A549 treated with dexamethasone at 1 μM for 4 hours (cell line): ENCODE measurements at places on chromosomes 13 and 19. TPM values are rescaled to one million over a fixed set of nuclear protein-coding genes. Genes with fewer than 3 reads are reported as not detected.

CNN1 gene
- total RNA-seq: 0.26 to 0.66 TPM (median 0.45 TPM) in 5 replicates

IGFL3 gene
- 0.15 to 0.44 TPM (median 0.29 TPM) in 3 of 5 replicates, not detected in the others for total RNA-seq

ELSPBP1 gene
- total RNA-seq: not detected in 5 replicates

CBY2 gene
- 0.14 TPM in 1 of 5 replicates, not detected in the others for total RNA-seq

DCT gene
- 0.04 TPM in 1 of 5 replicates, not detected in the others for total RNA-seq

ZNF112 gene
- total RNA-seq: 1.3 to 2.6 TPM (median 1.9 TPM) in 5 replicates

LMO7 gene
- 36.7 to 58.8 TPM (median 43.8 TPM) in 5 replicates for total RNA-seq

NLRP12 gene
- total RNA-seq: 0.02 TPM in 1 of 5 replicates, not detected in the others

TMPRSS9 gene
- 0.04 TPM in 1 of 5 replicates, not detected in the others for total RNA-seq

ALOX5AP gene
- total RNA-seq: 9.0 to 14.0 TPM (median 11.4 TPM) in 5 replicates
